ENCODE measurements at places on chromosomes 6 and 20.

GRCh38 chr6:162092816-162093502 is 634.6 kb downstream of the PRKN start:
- no peak for DNase-seq

- no peak for DNase-seq
Observed at GRCh38 chr6:18028332-18028731, 40.9 kb upstream of the KIF13A start.

- DNase-seq, result no peak
Observed at GRCh38 chr20:42567409-42567808, 622.3 kb downstream of the PTPRT start.

- DNase-seq, result no peak
Observed at GRCh38 chr6:131910219-131910589, 41.0 kb downstream of the CCN2 start.
